WERI-Rb-1 (cell line): ENCODE measurements at places on chromosomes 4 and X.

DNA sequence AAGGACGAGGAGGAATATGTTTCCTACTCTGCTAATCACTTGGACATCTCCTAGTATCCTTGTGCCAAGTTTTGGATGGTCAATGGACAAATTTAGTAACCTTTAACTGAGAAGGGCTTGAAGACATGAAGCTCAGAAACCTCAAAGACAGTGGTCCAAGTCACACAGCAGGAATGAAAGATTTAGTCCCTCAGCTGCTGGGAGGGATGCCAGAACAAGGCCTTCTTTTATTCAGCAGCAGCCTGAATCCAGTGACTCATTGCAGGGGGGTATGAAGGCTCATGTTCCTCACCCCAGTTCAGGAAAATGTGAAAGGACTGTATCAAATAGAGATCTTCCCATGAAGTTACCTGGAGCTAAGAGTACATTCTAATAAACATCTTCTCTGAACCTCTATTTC, 214.9 kb upstream of the UGT8 start:
- DNase-seq = no peak

- no peak for DNase-seq
These were observed 848 bp downstream of the RAB9A start for GRCh38 chrX:13689741-13690211.

- no peak for DNase-seq
These were observed 25.6 kb downstream of the IQSEC2 start for GRCh38 chrX:53255738-53256191.

DNA sequence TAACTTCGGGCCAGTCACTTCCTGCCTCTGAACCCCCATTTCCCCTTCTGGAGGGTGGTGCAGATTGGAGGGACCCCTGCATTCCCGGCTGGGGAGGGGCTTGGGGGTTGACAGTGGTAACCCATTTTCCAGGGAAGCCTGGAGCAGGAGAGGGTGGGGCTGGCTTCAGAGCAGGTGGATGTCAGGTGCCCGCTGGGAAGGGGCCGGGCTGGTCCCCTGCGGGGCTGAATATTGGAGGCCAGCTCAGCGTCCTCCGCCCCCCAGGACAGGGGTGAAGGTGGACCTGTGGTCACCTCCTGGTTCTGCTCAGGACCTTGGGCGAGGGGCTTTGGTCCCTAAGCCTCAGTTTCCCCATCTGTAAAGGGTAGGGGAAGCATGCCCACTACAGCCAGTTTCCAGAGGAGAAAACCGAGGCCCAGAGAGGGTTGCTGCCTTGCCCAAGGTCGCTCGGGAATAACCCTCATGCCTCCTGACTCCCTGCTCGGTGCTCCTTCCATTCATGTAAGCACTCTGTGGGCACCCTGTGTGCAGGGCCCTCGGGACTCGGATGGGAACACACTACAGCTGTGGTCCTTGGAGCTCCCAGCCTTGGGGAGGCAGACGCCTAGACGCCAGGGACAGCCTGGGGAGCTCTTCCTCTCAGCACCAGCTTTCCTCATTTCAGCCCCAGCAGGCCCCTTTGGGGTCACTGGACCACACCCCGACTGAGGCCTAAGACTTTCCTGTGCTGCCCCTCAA, 683 bp downstream of the MAN2B2 start:
- no peak for DNase-seq

DNA sequence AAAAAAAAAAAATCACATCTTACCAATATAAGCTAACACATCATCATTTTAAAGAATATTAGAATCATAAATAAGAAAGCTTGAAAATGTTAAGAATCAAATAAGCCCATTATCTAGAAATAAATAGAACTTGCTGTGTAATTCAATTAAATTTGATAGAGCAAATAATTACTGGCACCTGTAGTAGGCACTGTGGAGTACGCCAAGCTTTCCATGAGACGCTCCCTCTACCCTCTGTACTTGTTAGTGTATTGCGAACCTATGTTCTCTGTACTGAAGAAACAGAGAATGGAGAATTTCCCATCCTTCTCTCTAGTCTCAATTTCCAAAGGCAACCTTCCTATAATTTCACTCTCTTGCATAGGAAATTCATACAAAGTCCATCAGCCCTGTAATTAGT, 61.7 kb upstream of the HAND2 start:
- no peak for DNase-seq

DNA sequence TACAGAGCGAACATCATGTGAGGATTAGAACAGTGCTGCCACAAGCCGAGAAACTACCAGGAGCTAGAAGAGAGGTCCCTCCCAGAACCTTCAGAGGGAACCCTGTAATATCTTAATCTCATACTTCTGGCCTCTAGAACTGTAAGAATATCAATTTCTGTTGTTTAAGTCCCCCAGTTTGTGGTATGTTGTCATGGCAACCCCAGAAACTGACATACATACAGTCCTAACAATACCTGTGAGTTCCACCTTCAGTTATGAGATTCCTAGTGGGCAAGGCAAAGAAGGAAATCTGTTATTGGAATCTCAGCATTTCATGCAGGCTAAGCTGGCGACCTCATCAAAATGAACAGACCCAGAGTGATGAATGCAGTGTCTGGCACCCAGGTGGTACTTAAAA, 42.5 kb downstream of the ZBTB49 start:
- DNase-seq = no peak

GRCh38 chrX:150903110-150903508, 4.6 kb upstream of the CD99L2 start:
- no peak for DNase-seq

DNA sequence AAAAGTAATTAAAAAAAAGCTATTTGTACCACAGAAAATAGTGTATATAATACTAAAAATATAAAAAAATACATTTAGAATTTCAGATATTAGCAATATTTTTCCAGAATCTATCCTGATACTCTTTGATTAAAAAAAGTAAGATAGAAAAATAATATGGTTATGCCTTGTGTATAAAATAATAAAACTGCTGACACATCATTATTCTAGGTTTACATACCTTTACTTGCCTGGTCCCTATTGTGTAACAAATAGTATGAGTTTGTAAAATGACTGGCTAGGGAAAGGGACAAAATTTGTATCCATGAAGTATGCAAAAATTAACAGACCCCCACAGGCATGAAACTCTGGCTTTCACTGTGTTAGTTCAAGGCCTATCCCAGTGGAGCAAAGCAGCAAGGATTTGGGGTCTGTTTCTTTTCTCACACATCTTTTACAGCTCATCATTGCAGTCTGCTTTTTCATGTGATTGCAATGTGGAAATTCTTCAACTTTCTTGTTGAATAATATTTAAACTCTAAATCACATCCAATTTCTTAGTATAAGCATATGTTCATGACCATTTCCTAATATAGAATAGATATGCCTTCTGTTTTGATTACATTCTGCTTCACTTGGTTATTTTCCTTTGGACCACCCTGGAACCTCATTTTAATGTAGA, 136.7 kb upstream of the PCDH18 start:
- DNase-seq = no peak

DNA sequence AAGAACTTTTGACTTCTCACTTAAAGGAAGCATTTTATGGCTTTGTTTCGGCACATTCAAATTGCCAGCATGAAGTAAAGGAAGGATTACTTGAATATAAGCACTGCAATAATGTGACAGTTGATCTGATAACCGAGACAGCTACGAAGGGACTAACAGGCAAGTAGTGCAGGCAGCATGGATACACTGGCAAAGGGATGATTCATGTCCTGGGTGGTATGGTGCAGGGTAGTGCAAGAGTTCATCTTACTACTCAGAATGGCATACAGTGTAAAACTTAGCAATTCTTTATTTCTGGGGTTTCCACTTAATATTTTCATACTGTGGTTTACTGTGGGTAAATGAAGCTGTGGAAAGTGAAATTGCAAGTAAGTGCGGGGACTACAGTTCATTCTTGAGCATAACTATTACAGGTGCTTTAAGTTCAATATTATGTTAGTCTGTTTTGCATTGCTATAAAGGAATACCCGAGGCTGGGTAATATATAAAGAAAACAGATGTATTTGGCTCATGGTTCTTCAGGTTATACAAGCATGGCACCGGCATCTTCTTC, 611.8 kb downstream of the SPOCK3 start:
- no peak for DNase-seq

GRCh38 chrX:9942086-9942485, 25.1 kb upstream of the CLDN34 start:
- DNase-seq = no peak

DNA sequence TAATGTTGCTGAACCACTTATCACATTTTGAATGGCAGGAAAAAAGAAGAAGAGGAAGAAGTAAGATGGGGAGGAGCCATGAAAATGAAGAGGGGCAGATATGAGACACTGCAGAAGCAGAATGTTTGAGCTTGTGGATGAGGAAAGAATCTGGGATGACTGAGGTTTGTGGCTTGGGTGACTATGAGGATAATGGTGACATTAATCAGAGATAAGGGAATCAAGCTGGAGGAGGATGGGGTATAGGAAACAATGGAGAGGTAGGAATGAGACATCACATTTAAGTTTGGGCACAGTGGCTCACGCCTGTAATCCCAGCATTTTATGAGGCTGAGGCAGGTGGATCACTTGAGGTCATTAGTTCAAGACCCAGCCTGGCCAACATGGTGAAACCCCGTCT, 19.1 kb upstream of the PHF8 start:
- DNase-seq = no peak

- no peak for DNase-seq
These were observed 77.4 kb downstream of the PLAC1 start for GRCh38 chrX:134580907-134581306.

DNA sequence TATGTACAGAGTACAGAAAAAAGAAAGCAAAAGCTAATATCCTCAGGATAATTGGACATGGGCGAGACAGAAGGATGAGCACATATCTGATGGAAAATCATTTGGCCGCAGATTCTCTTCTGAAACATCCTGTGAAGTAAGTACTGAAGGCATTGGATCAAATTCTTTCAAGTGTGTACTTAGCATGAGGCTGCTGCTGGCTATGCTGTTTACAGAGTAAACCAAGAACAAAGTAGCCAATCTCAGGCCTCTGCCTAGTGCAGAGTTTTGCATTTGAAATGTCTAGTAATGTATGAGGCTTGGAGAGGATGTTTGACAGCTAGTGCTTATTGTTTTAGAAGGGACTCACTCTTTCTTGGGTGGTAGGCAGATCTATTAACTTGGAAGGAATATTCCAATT, 128.5 kb downstream of the MAGEC2 start:
- DNase-seq = no peak

GRCh38 chrX:49039598-49040375, 3.4 kb downstream of the TFE3 start:
- DNase-seq = peak; percentile 67

DNA sequence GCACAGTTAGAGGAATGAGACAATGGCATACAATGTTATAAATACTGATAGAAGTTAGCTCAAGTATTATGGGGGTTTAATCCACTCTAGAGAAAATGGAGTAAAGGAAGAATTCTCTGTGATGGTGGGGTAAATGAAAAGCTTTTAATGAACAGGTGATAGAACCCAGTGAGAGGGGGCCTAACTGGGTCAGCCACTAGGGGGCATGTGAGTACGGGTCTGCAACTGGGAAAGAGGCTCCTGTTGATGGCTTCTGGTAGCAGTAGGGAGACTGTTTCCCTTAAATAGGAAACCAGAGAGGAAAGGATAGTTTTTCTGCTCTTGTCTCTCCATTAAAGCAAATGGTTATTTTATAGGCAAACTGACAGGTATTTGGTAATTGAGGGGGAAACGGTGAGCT, 132.8 kb upstream of the GPR101 start:
- peak; percentile 15 for DNase-seq

- DNase-seq = no peak
These were observed 663.6 kb downstream of the STIM2 start for GRCh38 chr4:27524224-27524623.

DNA sequence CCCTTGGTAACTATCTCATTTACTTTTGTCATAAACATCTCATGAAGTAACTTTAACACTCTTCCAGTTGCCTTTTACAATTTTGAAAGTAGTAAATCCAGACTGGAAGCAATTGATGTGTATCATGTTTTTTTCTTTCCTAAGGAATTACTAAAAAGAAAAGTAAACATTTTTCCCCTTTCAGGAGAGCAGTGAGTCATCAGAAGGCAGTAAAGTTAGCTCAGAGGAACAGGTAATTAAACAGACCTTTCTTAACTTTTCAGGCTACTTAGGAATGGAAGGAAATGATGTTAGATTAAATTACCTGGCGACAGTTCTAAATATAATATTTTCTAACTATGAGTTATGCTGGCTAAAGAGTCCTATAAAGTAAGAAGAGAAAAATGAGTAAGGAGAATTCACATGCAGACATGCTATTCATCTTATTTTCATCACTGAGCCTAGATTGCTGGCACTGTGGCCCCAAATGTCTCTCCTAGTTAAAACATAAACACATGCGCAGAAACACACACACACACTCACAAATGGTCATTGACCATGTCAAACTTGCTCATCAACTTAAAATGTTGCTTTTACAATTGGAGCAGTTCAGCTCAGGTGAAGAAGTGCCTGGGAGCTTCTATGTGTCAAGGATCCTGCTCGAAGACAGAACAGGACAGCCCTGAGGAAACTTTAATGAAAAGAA, 9.3 kb downstream of the DMP1 start:
- no peak for DNase-seq

- DNase-seq = no peak
These were observed 29.3 kb upstream of the BCOR start for GRCh38 chrX:40127052-40127451.

DNA sequence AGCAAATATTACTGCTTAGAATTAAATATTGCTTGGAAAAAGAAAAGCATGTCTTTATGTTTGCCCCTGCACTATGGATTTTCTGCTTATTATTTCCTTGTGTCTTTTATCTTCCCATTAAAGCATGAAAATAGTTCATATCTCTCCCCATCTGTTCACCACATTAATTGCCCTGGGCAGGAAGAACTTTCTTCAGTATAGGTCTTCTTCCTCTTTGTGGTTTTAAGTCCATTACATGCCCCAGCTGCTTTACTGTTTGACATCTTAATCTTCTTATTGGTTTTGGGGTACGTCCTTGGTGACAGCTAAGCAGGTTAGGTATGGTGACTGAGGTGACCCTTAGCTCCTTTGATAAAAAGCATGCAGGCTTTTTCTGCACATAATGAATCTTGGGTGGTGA, 157.3 kb downstream of the AASDH start:
- DNase-seq = no peak

DNA sequence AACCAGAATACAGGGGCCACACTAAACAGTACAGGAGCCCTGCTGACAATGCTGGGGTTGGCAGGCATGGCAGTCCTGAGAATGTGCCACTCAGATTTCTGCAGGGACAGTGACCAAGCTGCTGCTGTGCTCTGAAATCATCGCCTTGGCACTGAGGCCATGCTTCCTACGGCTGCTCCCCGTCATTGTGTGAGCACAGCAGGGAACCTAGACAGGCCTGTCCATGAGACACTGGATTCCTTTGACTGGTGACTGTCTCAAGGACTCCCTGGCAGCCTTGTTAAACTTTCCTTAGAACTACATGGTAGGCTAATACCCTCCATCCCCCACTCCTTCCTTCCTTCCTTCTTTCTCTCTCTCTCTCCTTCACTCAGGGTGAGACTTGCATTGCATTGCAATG, 111.4 kb downstream of the LUZP4 start:
- no peak for DNase-seq

GRCh38 chrX:45007598-45007997, 134.6 kb downstream of the KDM6A start:
- DNase-seq = no peak
